ENCODE measurements at places on chromosomes 3 and 15.

DNA sequence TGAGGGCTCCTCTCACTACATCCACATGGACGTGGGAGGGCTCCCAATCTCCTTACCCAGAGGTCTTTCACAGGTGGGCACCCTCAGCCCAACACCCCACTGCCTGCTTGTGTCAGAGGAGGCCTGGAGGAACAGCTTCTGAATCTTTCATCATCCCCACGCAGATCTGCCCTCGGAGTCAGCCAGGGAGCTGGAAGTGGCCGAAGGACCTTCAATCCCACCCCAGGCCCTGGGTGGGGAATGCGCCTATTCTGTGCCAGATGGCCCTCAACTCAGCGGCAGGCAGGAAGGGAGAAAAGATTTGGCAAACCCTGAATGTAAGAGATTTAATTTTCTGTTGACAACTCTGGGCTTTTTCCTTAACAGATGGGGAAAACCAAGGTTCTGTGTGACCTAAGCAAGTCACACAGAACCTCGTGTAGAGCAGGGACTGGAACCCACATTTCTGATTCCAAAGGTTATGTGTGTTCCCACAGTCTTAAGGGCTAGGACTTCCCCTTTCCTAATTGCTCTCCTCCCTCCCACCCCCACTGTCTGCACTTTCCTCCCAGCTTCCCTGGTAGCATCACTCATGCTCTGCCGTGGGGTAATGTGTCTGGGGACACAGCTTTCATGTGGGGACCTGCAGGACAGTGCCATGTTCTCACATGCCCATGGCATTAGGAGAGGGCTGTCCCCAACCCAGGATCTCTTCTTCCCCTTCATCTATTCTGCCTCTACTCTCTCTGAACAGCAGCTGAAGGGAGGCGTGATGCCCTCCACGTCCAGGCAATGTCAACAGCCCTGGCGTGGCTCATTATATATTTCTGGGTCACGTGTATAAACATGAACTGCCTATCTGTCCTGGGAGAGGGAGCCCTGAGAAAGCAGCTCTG is 98.1 kb downstream of the SEMA5B start:
- DNase-seq = no peak

DNA sequence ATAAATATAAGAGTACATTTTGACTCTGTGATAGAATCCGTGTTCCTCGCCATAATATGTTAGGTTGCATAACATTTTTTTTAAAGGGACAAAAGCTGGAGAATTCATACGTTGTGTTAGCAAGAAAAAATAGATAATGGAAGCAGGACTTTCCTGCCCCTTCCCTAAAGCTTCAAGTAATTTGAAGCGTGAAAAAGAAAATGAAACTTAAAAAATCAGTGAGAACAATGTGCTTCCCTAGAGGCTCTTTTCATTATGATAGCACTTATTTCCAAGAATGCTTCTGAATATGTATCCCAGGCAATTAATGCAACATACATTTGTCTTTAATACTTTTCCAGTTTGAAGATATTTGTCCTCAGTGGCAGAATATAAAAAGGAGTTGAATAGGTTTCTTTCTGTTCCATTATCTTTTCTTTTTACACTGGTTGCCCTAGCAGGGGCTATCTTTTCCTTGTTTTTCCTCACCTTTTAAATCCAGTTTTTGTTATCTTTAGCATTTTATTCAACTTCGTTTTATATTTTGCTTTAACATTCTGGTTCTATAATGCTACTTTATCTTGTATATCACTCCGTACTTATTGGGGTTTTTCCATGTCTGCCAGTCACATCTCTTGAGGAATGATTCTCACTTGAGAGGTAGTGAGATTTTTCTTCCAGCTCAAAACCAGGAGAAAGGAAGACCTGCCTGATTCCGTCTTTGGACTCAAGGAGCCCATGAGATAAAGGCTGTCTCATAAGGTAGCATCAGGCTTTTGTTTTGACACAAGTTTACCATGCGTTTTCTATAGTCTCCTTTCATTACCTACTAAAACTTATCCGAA is 113.8 kb downstream of the MBNL1 start:
- no peak for DNase-seq

DNA sequence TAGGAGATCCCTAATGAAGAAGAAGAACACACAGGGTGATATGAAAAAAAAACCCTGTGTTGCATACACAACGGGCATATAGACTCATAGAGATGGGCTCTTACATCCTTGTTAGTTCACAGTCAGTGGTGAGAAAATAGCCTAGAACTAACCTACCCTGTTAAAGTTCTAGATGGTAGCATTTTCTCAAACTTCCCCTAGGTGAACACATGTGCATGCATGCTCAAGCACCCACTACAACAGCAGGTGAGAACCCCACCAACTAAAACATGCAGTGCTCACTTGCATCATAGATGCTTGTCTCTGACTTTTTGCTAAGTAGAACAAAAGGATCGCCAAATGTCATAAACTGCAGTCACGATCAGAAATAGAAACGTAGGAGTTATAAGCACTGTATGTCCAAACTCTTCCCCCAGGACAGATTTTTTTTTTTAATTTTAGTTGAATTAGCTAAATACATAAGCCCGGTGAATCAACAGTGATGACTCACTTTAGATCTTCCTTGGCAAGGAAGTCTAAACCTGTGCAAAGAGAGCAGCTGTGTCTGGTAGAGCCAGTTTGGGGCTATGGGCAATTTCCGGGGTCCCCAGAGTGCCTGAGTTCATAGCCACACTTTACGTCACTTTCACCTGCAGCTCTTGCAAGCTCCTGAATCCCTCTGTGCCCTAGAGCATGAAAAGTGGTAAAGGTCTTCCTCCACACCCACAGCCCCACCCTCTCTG is 96.2 kb upstream of the SEMA6D start:
- DNase-seq = no peak

GRCh38 chr15:89192136-89192535 is 29.2 kb downstream of the RLBP1 start:
- no peak for DNase-seq

DNA sequence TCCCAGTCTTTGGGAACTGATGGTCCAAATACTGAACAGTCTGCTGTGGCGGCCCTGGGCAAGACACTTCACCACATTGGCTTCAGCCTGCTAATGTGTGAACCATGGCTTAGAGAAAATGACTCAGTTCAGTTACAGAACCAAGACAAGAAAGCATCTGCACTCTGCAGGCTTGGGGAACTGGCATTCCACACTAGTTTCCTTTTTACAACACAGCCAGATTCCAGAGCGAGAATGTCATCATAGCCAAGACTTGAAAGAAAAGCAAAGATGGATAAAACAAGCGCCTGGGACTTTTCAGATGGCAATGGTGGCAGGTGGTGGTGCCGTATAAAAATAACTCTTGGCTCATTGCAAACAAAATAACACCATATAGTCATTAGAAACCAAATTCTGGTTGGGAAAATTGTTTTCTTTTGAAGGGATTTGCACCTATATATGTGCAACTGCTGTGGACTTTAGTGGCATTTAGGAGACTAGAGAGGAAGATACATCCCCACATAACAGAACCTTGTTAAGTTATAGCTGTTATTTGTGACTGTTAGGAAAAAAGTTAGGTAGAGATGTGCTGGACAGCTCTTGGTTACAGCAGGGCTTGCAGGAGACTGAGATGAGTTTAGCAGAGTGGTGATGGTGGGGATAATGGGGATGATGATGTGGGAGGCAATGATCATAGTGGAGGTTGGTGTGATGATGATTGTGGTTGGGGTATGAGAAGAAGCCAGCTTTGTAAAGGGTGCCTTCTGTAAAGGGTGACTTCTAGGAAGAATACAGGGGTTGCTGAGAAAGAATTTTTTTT is 273.6 kb downstream of the THRB start:
- no peak for DNase-seq

GRCh38 chr15:57149196-57149595 is 227.1 kb upstream of the CGNL1 start:
- DNase-seq = no peak

GRCh38 chr3:5581743-5582142 is 394.2 kb downstream of the EDEM1 start:
- DNase-seq = no peak

DNA sequence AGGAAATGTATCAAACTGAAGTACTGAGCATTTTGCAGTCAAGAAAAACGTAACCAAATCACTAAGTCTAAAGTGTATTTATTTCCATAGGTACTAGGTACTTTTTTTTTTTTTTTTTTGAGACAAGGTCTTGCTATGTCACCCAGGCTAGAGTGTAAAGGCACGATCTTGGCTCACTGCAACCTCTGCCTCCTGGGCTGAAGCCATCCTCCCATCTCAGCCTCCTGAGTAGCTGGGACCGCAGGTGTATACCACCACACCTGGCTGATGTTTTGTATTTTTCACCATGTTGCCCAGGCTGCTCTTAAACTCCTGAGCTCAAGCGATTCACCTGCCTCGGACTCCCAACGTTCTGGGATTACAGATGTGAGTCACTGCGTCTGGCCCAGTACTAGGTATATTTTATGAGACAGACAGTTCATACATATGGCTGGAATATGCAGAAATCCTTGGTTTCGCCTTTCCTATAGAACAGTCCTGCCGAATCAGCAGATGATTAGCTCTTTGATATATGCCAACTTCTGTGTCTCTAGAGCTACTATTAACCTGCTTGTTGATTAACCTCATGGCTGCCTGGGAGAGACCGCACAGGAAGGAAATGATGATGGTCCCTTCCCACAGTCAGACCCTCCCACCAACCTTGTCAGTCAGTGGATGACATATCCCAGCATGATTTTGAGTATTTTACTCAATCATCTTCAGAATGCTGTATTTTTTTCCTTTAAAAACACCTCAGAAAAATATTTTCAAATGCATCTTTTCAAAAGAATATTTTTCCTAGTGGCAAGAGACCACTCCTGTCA is 32.3 kb downstream of the TMOD3 start:
- no peak for DNase-seq

DNA sequence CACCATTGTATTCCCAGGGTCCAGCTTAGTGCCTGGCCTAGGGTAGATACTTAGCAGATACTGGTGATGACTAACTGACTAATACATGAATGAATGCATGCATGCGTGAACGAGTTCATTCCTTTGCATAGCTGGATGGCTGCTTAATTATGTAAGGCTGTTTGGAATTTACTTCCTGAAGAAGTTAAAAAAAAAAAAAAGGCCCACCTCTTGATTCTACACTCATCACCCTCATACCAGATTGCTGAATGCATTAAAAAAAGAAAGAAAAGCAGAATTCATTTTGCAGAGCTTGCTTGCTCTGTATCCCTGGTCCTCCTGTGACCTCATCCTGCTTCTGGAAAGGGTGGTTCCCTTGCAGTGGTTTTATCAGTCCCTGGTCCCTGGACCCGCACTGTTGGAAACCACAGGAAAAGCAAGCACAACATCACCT is 277.6 kb upstream of the CFAP20DC start:
- no peak for DNase-seq

GRCh38 chr3:13132281-13132680 is 59.1 kb upstream of the IQSEC1 start:
- no peak for DNase-seq

DNA sequence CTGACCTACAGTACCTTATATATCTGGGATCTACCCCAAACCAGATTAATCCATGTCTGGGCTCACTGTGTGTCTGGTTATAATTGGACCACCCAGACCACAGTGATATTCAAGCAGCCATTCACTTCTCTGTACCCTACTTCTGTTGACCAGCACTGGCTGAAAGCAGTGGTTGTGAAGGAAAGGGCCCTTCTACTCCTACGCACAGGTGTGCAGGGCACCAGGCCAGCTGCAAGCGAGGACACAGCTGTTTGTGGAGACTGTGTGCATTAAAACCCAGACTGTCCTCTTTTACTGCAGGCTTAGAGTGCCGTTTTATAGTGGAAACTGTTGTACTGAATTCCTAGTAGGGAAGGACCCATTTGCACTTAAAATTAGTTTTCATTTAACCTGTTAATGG is 29.5 kb downstream of the CTDSPL start:
- DNase-seq = no peak

DNA sequence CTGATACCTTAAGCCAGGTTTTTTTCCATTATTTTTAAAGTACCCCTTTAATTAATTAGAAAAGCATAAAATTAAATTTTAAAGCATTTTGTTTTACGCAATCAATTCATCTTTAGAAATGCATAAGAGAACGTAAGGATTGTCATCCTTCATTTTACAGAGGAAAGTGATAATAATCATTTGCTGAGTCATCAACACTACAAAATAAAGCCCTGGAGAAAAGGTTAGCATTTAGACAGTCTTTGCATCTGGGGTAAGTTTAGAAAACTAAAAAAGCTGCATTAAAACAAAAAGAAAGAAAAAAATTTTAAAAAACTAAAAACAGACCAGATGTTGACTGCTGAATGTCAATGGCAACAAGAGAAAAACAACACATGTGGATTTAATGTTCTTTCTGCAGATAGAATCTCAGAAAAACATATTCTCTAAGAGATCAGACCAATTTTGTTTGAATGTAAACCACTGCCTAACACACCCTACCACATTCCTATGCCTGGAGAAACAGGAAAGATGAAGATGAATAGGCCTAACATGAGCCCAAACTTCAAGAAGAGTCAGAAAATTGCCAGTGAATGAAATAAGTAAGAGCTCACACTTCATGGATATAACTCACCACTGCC is 59.9 kb downstream of the SUCNR1 start:
- no peak for DNase-seq

- DNase-seq = no peak
These were observed 245.4 kb downstream of the ULK4 start for GRCh38 chr3:41716471-41716870.

- DNase-seq = no peak
These were observed 858.3 kb downstream of the TUSC7 start for GRCh38 chr3:117567906-117568305.

DNA sequence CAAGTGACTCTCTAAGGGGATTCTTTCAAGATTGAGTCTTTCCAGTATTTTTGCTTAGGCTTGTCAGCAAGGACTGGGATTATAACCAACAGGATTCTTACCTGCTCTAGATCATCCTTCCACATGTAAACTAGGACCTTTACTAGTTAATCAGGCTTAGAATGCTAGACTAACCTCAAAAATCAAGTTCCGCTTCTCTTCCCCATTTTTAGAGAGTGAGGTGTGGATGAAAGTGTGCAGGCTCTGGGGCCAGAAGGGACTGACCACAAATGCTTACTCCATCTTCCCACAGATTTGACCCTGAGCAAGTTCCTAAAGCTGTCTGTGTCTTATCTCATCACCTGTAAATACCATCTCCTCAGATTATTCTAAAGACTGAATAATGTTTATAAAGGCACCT is 89.5 kb upstream of the IL12A start:
- DNase-seq = no peak

GRCh38 chr15:79222808-79223207 is 59.7 kb upstream of the ANKRD34C start:
- DNase-seq = no peak

- peak; percentile 60 for DNase-seq
These were observed 129.8 kb upstream of the MEF2A start for GRCh38 chr15:99435877-99436541.

Data from mesenteric fat pad (tissue), 1 donor.